ENCODE measurements at places on chromosomes 5 and 9. TPM values are rescaled to one million over a fixed set of nuclear protein-coding genes. Genes with fewer than 3 reads are reported as not detected.

DNA sequence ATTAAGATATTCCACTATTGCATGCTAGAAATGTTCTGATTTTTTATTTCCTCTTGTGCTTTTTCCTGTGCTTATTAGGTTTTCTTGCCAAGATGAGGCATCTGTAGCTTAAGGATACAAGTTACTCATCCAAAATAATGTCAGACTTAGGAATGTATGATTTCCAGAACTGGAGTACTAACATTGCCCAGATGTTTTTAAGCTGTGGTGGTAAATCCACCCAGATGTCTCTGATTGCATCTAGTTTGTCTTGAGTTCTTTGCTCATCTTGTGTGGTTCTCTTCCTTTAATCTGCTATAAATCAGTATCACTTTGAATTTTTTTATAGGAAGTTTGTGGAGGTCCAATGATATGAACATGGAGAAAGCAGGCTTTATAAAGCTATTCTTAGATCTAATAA lies 337.5 kb upstream of the ZNF608 start:
- DNase-seq, result no peak

DNA sequence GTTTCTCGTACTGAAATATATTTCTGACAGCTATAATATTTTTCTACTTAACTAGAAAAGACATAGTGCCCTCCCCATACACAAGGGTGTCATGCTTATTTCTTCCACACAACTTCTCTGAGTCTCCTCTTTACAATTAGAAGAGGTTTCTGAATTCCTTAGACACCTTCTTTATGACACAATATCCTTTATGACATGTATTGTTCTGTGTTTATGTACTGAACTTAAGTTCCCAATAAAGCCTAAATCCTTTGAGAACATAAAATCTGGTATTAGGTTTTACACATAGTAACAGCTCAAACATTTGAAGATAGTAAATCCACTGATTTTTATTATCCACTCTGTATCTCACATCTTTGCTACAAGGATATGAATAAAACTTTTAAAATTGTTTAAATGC lies 32.5 kb downstream of the GRAMD2B start:
- no peak for DNase-seq

GRCh38 chr9:134318941-134319305 lies 7.3 kb upstream of the RXRA start:
- no peak for DNase-seq

The IL4 gene
- not detected for polyA plus RNA-seq

The SPATA31D4 gene
- polyA plus RNA-seq, result not detected

DNA sequence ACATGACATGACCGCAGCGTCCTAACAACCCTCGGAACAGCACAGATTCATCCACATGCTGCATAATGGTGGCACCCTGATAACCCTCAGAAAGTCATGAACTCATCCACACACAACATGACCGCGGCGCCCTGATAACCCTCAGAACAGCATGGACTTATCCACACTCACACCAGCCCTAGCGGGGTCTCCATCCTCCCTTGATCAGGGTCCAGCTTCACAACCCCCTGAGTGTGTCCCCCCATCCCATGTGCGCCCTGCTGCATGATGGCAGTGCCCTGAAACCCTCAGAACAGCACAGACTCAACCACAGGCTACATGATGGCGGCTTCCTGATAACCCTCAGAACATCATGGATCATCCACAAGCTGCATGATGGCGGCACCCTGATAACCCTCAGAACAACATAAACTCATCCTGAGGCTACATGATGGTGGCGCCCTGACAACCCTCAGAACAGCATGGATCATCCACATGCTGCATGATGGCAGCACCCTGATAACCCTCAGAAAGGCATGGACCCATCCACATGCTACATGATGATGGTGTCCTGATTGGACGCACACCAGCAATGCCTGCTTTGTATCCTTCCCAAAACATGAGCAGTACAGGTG lies 28.3 kb downstream of the SLC6A3 start:
- no peak for DNase-seq

- DNase-seq, result no peak
Observed at GRCh38 chr9:81227507-81228245, 461.7 kb downstream of the TLE1 start.

DNA sequence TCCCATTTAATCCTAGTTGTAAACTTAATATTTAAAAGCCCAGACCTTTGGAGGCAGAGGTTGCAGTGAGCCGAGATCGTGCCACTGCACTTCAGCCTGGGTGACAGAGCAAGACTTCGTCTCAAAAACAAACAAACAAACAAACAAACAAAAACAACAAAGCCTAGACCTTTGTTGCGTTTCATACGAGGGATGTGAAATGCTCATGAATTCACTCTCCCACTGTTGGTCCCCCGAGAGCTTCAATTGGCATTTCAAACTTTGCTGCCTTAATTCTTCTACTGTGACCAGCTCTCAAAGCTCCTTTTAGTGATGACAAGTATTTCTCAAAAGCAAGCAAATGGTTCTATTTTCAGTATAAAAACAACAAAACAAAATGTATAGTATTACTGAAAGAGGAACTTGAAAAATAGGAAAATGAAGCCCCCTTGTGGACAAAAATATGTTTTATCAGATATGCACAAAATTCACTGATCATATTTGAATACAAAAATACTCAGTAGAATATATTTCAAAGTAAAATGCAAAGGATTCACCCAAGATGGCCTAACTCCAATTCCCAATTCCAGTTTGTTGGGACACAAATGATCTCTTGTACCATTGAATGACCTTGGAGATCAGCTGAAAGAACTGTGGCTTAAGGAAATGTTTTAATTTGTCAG lies 140.4 kb downstream of the ESM1 start:
- DNase-seq, result no peak

DNA sequence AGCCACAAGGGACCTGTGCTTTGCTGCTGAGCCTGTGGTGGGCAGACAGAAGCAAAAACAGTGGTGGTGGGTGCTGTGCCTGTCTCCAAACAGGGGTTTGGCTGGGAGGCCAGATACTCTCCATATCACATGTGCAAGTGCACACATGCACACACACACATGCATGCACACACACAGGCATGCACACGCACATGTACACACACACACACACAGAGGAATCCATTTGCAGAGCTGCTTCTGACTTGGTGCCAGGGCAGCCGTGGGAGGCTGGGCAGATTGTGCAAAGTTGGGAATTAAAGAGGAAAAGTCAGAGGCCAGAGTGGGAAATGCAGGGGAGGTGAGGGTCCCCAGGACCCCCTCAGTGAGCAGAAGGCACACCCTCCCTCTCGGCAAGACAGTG lies 71.3 kb downstream of the NTNG2 start:
- DNase-seq, result no peak

GRCh38 chr9:120919843-120920805 lies 6.5 kb downstream of the TRAF1 start:
- no peak for DNase-seq

DNA sequence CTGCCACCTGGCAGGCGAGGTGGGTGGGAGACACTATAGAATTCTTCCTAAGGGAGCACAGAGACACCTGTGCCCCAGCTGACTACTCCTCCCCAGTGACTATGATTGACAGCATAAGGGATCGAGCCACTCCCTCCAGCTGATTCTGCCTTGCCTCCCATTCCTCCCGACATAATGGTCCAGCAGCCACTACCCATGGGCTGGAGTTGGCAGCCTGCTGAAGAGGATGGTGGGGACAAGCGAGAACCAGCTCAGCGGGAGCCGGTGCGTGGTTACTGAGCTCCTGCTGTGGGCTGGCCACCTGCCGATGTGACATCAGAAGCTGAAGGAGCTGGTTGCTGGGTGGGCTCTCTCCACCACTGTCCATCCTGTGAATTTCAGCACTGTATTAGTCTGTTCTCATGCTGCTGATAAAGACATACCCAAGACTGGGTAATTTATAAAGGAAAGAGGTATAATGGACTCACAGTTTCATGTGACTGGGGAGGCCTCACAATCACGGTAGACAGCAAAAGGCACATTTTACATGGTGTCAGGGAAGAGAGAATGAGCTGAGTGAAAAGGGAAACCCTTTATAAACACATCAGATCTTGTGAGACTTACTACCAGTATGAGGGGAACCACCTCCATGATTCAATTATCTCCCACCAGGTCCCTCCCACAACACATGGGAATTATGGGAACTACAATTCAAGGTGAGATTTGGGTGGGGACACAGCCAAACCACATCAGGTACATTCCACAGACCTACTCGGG lies 12.1 kb upstream of the NCS1 start:
- DNase-seq, result no peak

DNA sequence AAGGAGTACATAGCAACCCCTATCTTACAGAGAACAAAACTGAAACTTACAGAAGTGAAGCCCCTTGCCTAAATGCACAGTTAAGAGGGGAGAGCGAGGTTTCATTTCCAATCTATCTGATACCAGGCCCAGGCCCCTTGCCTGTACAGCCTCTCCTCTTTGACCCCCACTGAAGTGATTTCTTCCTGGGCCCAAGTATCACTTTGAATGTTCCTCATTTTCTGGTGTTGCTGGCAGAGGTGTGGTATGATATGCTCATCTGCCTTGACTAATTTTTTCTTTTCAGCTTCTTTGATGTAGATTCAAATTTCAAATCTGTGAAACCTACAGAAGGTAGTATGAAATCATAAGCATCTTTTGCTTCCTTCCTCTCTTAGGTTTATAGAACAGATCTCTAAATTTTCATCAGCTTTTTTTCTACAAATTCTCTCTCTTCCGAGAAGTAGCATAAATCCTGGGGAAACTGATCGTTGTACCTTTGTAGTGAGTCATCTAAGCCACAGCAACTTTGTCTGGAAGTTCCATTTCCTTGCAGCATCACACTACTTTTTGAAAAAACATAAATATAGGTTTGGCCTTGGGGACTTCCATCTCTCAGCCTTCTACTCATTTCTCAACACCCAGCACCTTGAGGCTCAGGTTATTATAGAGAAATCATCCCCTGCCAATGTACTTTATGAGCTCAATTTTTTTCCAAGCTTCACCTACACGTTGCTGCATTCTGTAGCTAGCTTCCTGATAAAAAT lies 402.4 kb upstream of the PTGER4 start:
- DNase-seq, result peak; percentile 15

GRCh38 chr5:37133939-37134338 lies 115.2 kb downstream of the CPLANE1 start:
- no peak for DNase-seq

All from CD8-positive, alpha-beta memory T cell (primary cell).